NCI-H2081 treated with DMSO at 0.1 percent for 48 hours (cell line): ENCODE measurements at places on chromosomes 11 and 22.

- no peak for DNase-seq
Measured at GRCh38 chr11:64585150-64585549, 5.9 kb upstream of the SLC22A12 start.

GRCh38 chr11:83033371-83033770, 38.3 kb downstream of the RAB30 start:
- no peak for DNase-seq

GRCh38 chr22:28983190-28983589, 78.4 kb downstream of the C22orf31 start:
- DNase-seq, result no peak

GRCh38 chr11:8776209-8776608, 93.6 kb downstream of the RPL27A start:
- no peak for DNase-seq
